ENCODE measurements at places on chromosomes 12 and 14.

- no peak for DNase-seq
These were observed 2.6 kb downstream of the SVOP start for GRCh38 chr12:109018296-109018695.

- DNase-seq: no peak
These were observed 178.1 kb downstream of the ADGRD1 start for GRCh38 chr12:131131808-131132117.

DNA sequence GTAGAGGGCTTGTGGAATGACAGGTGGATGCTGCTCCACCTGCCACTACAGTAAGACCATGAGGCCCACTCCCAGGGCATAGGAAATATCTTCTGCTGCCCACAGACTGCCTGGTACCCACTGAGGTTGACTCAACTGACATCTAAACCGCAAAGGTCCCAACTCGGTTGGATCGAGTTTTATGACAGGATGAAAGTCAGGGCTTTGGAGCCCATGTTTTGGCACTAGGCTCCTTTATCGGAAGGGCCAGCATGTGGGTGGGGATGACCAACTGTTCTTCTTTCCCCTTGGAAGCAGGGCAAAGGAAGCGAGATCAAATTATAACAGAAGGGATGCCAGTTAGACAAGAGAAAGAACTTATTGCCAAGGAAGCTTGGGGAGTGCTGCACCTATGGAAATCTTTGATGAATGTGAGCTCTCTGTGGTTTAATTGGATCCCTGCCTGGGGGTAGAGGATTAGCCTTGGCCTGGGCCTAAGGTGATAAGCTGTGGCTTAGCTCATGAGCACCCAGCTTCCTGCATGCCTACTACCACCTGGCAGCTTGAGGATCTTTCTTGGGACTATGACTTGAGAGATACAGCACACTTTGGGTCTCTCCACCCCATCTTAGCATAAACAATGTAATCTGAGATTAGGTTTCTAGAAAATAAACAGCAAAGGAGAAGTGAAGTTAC lies 121.8 kb downstream of the KCNA5 start:
- DNase-seq: no peak

- DNase-seq: no peak
These were observed 117.9 kb downstream of the CAND1 start for GRCh38 chr12:67386869-67387565.

- DNase-seq: peak; percentile 26
These were observed 26.8 kb downstream of the BCAT1 start for GRCh38 chr12:24922090-24922489.

DNA sequence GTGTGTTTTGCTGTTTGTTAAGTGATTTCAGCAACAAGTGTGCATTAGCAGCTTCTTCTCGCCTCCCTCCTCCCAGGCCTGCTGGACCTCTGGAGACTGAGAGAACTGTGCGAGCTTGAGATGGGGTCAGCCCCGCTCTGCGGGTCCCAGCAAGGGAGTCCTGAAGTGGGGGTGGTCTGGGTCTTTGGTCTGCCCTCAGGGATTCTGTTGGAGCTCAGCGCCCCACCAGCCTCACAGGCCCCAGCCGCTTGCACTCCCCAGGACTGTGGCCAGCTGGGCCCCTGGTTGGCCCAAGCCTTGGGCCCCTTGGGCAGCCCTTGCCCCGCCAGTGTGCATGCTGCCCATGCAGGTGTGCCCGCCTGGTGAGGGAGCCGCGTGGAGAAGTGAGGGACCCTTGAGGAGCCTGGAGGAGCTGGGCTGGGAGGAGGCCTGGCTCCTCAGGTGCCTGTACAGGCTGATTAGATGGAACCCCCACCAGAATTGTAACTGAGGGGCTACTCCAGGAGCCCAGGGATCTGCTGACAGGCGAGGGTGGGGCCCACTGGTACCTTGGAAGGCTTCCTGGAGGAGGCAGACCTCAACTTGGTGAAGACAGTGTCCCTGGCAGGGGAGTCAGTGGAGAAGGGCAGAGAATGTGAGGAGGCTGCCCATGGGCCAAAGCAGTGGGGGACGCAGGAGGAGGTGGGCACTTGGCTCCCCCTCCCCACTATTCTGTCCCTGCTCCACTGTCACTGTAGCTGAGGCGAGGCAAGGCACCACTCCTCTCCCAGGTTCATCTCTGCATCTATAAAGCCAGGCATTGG lies 56.7 kb downstream of the BEGAIN start:
- no peak for DNase-seq

- no peak for DNase-seq
These were observed 58.7 kb downstream of the MVK start for GRCh38 chr12:109632342-109632741.

DNA sequence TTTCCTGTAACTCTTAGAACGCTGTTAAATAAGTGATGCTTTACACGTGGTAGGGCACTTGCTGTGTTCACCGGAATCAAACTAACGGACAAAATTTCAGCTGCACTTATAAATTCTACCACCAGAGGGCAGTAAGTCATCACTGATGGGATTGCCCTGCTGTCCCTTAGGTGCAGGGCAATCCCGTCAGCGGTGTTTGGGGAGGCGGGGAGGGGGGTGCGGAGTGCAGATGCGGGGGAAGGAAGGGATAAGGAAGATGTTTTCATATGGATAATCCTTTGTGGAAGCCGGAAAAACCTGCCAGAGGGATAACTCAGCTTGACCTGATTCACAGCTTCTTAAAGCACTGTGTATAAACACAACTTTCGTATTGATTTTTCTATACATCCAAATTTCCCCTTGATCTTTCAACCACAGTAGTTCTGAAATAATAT lies 21.7 kb upstream of the SLC10A1 start:
- peak; percentile 79 for DNase-seq

DNA sequence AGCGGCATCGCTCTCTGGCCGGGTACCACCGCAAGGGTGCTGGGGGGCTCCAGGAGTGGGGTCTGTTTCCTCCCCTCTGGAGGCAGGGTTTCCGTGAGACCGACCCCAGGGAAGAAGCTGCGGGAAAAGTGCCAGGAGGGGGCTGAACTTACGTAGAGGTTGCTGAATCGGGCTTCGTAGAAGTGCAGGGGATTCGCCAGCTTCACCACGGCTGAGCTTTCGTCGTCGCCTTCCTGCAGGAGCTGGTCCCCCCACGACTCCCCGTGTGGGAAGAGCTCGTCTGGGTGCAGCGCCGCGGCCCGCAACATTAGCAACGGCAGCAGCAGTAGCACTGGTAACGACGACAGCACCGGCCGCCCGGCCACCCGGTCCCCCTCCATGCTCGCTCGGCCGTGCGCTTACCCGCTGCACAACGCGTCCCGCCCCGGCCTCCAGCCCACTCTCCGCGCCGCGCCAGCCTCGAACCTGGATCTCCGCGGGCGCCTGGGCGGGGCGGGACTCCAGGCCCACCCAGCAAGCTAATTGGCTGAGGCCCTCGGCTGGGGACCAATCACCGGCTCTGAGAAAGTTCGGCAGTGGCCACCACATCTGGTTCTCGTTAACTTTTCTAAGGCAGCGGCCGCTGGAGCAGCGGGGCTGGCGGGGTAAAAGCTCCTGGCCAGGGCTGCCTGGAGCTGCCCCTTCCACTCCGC lies at the start of gene NID2:
TSS of gene NID2 (minus strand) at position 445 of the 692 bp plus-strand sequence. CDS start at position 380, 65 bp downstream.
- DNase-seq: peak; percentile 37

- peak; percentile 93 for DNase-seq
These were observed 186.0 kb upstream of the BCL2L14 start for GRCh38 chr12:11884706-11885105.

DNA sequence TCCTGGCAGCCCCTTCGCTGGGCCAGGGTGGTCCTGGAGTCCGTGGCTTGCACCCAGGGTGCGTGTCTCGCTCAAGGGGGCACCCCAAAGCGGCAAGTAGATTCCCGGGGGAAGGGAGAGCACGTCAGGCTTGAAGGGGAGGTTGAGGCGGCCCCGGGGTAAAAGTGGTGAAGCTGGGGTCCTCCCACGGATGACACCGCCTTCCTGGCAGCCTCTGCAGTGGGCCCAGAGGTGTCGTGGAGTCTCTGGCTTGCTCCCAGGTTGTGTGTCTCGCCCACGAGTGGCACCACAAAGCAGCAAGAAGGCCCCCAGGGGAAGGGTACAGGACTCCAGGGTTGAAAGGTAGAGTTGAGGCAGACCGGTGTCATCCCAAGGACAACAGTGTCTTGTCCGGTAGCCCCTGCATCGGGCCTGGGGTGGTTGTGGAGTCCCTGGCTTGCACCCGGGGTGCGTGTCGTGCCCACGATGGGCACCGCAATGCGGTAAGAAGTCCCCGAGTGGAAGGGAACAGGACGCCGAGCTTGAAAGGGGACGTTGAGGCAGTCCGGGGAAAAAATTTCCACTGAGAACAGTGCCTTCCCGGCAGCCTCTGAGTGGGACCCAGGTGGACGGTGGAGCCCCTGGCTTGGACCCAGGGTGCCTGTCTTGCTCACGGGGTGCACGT lies 158.0 kb upstream of the ALG10B start:
- no peak for DNase-seq

DNA sequence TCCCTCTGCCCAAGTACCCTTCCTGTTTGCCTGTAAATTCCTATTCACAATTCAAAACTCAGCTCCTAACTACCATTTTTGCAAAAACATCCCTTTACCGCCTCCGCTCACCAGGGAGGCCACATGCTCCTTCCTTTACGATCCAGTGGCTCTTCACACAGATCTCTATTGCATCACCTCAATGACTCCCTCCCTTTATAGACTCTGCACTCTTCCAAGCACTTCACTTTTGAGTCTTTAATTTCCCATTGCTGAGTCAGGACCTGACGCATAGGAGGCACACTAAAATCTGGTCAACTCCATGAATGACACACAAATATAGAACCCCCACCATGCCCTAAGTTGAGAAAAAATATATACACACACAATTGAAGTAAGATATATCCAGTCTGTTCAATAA lies 45.9 kb downstream of the PPP1R13B start:
- peak; percentile 82 for DNase-seq

DNA sequence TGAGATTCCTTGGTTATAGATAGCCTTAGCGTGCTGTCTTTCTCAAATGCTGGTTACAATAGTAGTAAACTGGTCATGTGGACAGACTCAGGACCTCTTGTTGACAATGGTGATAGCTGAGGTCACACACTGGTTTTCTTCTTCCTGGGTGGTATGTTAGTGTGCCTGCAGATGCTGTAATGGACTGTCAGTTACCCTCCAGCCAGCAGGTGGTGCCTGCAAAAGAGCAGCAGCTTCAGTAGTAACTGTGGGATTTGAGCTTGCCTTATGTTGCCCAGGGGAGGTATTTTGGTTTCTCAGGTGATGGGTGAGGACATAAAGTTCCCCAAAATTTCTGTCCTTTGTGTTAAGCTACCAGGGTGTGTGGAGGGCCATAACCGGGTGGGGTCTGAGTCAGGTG lies 33.7 kb upstream of the SCAF11 start:
- no peak for DNase-seq

- peak; percentile 22 for DNase-seq
These were observed 23.4 kb downstream of the ALDH1L2 start for GRCh38 chr12:105060715-105061378.

DNA sequence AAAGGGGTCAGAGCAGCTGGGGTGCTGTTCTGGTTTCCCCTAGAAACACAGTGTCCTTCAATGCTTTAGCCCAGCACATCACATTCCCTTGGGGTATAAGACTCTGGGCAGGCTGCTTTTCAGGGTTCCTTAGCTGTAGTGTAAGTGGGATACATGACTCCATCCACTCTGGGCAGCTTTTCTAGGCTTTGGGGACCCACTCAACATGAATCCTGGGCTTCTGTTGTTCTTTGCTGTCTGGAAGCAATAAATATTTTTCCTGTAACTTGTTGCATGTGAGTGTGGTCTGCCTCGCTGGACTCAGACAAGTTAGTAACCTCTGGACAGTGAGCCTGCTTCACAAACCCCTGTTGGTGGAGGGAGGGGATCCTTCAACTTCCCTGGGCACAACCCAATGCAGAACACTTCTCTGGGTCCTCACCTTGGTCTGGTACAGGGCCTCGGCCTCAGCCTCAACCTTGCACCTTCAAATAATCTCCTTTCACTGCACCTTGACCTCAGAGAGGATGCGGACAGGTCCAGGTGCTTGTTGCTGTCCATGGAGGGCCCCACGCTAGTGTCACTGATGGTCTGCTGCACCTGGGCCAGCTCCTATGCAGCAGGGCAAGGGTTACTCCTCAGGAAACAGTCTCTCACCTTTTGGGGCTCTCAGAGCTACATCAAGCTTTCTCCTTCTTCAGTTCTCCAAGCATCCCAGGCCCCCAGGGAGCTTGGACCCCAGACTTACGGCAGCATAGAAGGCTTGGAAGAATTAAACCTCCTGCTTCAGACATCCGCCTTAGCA lies 13.5 kb upstream of the KRT73 start:
- no peak for DNase-seq

- DNase-seq: no peak
These were observed 96.3 kb downstream of the ITPK1 start for GRCh38 chr14:93019367-93019843.

GRCh38 chr12:9326085-9326484 lies 117.9 kb upstream of the PZP start:
- peak; percentile 12 for DNase-seq

DNA sequence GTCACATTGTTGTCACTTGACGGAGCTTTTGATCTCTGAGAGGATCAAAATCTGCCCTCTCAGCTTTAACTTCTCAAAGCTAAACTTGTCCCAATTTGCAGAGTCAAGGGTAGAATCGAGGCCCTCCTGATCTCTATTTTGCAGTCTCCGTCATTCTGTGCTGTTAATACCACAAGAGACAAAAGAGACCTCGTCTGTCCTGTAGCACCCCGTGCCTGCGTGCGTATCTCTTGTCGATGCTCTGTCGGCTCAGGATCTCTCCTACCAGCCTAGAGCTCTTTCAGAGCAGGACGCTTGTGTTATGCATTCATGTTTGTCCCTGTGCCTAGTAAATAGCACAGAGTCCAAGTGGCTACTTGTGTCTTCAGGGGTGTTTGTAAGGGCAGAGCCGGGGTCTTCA lies 5.1 kb downstream of the EVL start:
- DNase-seq: no peak

GRCh38 chr12:69355363-69356028 lies 4.0 kb upstream of the YEATS4 start:
- no peak for DNase-seq

- DNase-seq: no peak
These were observed 55.8 kb downstream of the GALNT4 start for GRCh38 chr12:89468648-89469326.
